ENCODE measurements at places on chromosomes 13 and 19.

GRCh38 chr13:28659621-28659970, 666 bp downstream of the POMP start:
- peak; percentile 31 for DNase-seq

- no peak for DNase-seq
Observed at GRCh38 chr13:48585456-48585840, 52.6 kb upstream of the RCBTB2 start.

- peak; percentile 19 for DNase-seq
Observed at GRCh38 chr13:94233401-94233800, 246.1 kb downstream of the DCT start.

DNA sequence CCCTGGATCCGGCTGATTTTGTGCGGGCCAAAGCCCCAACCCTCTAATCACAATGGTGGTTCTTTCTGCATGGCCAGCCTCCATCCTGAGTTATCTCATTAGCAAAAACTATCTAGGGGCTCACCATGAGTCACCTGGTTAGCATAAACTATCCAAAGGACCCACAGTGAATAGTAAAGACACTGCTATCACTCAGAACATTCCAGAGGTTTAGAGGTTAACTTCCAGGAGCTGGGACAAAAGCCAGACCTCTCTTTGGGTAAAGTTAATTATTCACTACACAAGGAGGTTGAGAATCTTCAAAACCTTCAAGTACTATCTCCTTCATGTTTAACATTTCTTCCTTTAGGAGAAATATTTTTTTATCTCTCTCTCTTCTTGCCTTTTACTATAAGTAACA, 18.8 kb upstream of the PPP5C start:
- no peak for DNase-seq

GRCh38 chr13:62038214-62038613, 622.6 kb upstream of the PCDH20 start:
- no peak for DNase-seq

- no peak for DNase-seq
Observed at GRCh38 chr13:24168392-24168750, 7.9 kb downstream of the SPATA13 start.

- DNase-seq, result no peak
Observed at GRCh38 chr13:31887286-31887685, 144.3 kb upstream of the FRY start.

DNA sequence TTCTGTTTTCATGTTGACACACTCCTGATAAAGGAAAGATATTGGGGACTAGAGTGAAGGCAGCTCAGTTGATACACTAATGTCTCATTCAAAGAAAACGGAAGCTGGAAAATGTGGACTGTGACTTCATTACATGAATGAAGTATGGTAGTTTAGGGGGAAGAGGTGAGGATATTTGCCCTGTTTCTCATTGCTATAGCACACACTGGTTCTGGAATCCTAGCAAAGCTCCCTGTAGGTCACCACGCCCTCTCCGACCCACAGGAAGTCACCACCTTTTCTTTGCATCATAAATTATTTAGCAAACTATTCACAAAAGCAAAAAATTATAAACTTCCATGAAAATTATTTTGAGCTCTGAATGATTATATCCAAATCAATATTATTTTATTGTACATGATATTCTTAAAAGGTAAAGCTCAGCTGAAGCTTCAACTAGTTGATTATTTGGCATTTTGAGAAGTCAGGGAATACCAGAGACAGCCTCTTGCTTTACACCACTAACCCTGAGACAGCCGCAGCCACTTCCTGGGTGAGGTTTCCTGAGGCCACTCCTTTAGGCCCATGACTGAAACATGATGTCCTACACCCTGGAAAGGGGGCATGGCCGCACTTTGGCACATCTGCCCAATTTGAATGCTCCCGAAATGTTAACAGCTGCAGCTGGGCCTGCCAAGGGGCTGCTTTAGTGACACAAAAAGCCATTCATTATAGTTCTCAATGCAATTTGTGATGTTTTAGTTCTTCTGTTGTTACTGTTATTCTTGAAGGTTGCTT, 50.0 kb upstream of the WDFY2 start:
- DNase-seq, result no peak

- no peak for DNase-seq
Observed at GRCh38 chr13:24663586-24663985, 16.6 kb upstream of the ATP12A start.

DNA sequence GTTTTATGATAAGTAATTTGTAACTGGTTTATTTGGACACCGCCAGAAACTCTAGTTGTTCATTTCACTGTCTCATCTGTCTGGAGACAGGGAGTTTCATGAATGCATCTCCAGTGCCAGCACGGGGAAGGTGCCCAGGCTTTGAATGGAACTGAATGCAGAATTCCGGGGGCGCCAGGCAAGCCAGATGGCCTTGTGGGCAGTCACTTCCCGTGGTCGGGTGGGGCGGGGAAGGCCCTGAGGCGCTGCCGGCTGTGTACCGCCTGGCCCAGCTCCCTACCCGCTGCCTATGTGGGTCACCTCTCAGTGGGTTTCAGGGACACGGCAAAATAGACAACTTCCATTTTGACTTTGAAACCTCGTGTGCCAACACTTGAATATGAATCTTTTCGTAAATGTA, 28.8 kb upstream of the MCF2L start:
- no peak for DNase-seq

- DNase-seq, result no peak
Observed at GRCh38 chr13:55577082-55577846, 1563.5 kb upstream of the PRR20A start.

- DNase-seq, result no peak
Observed at GRCh38 chr19:33227870-33228599, 2.4 kb upstream of the SLC7A10 start.

- DNase-seq, result no peak
Observed at GRCh38 chr13:25352230-25352629, 19.5 kb upstream of the ATP8A2 start.

GRCh38 chr19:16457195-16457953, 14.4 kb downstream of the EPS15L1 start:
- DNase-seq, result no peak

GRCh38 chr13:77599351-77599750, 63.8 kb downstream of the SCEL start:
- DNase-seq, result no peak

DNA sequence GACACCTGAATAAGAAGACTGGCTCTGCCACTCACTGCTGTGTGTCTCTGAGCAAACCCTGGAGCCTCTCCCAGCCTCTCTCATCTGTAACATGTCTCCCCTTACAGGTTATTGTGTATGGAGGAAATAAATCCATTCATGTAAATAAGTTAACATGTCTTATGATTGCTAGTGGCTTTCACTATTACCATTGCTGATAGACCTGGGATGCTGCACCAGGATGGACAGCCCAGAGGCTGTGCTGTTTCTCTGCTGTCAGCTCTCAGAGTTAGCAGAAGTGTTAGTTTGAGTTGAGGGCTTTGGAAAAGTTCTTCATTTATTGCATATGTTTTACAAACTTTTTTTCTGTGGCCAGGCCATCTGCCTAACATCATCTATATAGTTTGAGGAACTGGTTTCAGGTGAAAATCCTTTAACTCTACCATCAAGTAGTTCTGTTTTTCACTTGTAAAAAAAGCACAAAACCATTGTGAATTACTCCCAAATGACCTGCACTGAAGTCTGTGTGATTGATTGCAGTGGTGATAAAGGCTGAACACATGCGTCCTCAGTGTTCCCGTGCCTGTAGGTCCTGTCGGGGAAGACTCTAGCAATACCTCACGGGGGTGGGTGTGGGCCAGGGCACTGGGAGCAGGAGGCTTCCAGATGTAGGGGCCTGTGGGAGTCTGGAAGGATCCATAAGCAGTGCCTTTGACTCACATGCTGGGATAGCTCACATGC, 24.6 kb downstream of the MPHOSPH8 start:
- DNase-seq, result no peak

DNA sequence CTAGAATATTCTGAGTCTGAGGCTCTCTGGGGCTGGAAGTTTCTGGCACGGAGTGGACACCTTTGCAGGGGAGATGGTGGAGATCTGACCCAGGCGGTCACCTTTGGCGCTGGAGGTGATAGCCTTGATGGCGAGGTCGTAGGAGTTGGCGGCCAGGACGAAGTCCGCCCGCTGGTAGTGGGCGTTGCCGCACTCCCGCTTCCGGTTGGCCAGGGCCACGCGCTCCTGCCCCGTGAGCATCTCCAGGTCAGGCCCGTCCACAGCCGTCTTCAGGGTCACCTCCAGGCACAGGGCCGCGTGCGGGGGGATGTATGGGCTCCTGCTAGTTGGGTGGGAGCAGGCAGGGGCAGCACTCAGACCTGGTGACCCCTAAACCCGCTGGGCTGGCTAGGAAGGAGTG, 5.3 kb downstream of the FKBP8 start:
- no peak for DNase-seq

DNA sequence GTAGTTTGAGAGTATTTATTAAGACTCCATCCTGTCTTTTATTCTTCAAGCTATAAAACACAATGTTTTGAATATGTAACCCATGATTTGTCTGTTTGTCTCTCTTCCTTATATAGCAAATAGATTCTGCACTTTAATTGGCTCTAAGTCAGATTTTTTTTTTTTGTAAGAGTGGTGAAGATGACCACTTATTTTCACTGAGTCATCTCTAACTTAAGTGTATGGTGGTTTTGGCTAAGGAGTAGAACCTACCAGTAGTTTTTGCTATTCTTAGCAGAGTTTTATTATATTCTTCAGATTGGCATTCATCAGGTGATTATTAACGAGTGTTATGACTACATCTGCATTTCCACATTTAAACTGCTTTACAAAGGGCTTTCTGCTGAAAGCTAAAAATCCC, 194.7 kb downstream of the LMO7 start:
- DNase-seq, result no peak

GRCh38 chr19:40831502-40832430, 18.5 kb downstream of the CYP2A6 start:
- DNase-seq, result peak; percentile 20

DNA sequence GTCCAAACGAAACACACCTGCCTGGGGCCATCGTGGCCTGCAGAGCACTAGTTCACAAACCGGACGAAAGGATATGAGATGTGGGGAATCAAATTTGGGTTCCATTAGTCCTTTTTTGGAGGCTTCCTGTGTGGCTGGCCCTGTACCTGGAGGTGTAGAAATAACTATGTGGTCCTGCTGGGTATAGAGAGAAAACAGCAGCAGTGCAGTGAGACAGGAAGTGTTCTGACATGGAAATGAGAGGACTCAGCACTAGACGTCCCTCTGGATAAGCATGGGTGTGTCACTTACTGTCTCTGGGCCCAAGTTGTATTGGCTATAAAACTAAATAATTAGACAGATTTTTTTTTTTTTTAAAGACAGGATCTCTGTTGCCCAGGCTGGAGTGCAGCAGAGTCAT, 12.3 kb downstream of the KDELR1 start:
- DNase-seq, result peak; percentile 30

- DNase-seq, result no peak
Observed at GRCh38 chr13:103358255-103358932, 292.2 kb upstream of the SLC10A2 start.

- DNase-seq, result no peak
Observed at GRCh38 chr13:83215627-83216026, 666.6 kb downstream of the SLITRK1 start.

GRCh38 chr19:33472691-33473652, 48.6 kb downstream of the PEPD start:
- DNase-seq, result no peak

DNA sequence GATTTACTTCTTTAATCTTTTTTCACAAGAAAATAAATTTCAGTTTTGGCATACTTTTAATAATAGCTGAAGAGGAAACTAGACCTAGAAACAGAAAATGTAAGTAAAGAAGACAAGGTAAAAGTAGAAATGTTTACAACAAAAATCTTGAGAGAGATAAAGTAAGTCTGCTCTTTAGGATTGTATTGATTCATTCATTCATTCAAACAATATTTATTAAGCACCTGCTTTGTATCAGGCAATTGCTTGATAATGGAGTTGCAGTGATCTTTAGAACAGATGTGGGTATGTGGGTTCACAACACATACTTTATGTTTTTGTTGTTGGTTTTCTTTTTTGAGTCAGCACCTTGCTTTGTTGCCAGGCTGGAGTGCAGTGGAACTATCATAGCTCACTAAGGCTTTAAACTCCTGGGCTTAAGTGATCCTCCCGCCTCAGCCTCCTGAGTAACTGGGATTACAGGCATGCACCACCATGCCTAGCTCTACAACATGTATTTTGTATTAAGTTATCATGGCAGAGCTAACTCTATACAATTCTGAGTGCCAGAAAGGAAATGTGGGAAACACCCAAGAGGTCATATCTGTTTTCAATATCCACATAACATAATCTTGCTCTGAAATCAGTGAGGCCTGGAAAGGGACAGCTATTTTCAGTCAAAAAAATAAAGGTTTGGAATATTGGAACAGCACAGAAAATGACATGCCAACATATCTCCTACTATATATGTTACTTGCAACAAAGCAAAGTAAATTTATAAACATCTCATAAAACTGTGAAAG, 8.8 kb upstream of the SPART start:
- no peak for DNase-seq

DNA sequence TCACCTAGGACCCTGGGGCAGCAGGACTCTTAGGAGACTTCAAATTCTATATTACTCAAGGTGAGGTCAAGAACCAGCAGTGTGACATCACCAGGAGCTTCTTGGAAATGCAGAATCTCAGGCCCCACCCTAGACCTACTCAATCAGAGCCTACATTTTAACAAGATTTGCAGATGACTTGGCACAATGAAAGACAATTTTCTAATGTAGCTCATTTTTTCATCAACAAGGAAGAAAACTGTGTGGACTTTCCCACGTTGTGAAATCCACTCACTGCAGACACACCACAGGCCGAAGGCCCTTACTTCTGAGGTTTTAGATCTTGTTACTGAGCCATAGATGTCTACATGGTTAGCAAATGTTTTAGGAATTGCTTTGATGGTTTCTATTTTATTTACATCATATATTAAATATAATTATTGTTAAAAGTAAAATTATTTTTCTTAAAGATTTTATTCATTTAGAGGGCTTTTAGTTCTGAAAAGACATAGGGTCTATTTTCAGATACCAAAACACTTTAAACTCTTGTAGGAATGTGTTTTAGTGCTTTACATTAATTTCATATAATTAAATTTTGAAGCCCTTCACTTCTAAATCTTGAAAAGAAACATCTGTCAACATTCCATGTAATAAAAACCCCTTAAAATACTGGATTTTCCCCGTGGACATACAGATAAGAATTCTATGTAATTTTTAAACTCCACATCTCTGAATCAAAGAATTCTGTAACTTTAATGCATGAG, 18.5 kb upstream of the STARD13 start:
- no peak for DNase-seq

DNA sequence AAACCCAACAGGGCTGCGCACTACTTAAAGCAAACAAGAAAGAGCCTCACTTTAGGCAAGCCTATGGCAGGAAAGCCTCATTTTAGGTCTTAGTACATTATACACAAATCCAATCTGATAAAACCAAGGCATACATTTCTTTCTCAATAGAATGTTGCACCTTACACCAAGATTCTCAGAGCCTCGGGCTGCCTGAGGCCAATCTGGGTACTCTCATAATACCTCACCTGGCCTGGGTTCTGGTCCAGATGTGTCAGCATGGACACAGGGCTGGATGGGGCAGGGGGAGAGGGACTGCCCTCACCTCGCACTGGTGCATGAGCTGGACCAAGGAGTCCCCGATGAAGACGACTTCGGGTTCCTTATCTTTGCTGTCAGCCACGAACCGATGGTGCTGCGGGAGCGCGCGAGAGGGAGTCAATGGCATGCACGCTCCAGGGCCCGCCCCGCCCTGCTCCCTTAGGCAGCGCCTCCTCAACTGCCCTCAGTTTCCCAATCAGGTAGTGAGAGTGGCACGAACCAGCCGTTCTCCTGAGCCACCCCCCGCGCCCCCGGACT, at the start of gene PRR19:
Gene PRR19 (plus strand): TSS at position 487 of the 558 bp plus-strand sequence. CDS start 7,453 bp downstream, outside the sequence.
- DNase-seq, result peak; percentile 75

GRCh38 chr13:59793107-59793506, 370.6 kb downstream of the DIAPH3 start:
- no peak for DNase-seq
